Left ventricle myocardium inferior (tissue), 1 donor: ENCODE measurements at places on chromosomes 2 and 18. TPM values are rescaled to one million over a fixed set of nuclear protein-coding genes. Genes with fewer than 3 reads are reported as not detected.

The TUBB8B gene
- total RNA-seq: not detected

The FBLN7 gene
- 0.60 TPM for total RNA-seq

The CD207 gene
- not detected for total RNA-seq

The TMEM214 gene
- total RNA-seq: 31.4 TPM

The GREB1L gene
- total RNA-seq: 12.3 TPM

The GKN2 gene
- total RNA-seq: not detected

The TET3 gene
- 2.3 TPM for total RNA-seq

The ANKRD29 gene
- 9.2 TPM for total RNA-seq

The CPS1 gene
- total RNA-seq: 4.9 TPM

The MYO5B gene
- 0.44 TPM for total RNA-seq

The MEP1B gene
- not detected for total RNA-seq

The SLC9A2 gene
- 0.25 TPM for total RNA-seq

The UGT1A8 gene
- not detected for total RNA-seq

The CABYR gene
- total RNA-seq: not detected

DNA sequence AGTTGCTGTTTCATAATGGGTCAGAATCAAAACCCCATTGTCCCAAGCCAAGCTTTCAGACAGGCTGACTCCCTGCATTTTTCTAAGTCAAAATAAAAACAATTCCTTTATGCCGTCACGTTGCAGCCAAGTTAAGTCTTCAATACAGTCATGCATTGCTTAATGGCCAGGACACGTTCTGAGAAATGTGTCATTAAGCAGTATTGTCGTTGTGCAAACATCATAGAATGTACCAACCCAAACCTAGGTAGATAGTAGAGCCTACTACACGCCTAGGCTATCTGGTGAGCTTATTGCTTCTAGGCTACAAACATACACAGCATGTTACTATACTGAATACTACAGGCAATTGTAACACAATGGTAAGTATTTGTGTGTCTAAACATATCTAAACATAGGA is 160.4 kb upstream of the FOSL2 start:
- no peaks in the 10 kb centered on the region for H3K27me3 ChIP-seq
- DNase-seq: no peak
- H3K4me1 ChIP-seq: peaks cover 28% of the 10 kb centered on the region
- no peaks in the 10 kb centered on the region for H3K36me3 ChIP-seq
- no peak overlapping the region for H3K27ac ChIP-seq
- no peak overlapping the region for H3K4me3 ChIP-seq

- DNase-seq: no peak
- H3K4me1 ChIP-seq: no peaks in the 10 kb centered on the region
- H3K27ac ChIP-seq: no peak overlapping the region
- no peak overlapping the region for H3K4me3 ChIP-seq
Measured at GRCh38 chr2:2707206-2707991, 376.3 kb upstream of the MYT1L start.

- no peak overlapping the region for H3K27ac ChIP-seq
- no peak for DNase-seq
- H3K27me3 ChIP-seq: peaks cover 10% of the 10 kb centered on the region
- H3K4me1 ChIP-seq: no peaks in the 10 kb centered on the region
Measured at GRCh38 chr2:171173087-171173486, 12.4 kb upstream of the TLK1 start.

DNA sequence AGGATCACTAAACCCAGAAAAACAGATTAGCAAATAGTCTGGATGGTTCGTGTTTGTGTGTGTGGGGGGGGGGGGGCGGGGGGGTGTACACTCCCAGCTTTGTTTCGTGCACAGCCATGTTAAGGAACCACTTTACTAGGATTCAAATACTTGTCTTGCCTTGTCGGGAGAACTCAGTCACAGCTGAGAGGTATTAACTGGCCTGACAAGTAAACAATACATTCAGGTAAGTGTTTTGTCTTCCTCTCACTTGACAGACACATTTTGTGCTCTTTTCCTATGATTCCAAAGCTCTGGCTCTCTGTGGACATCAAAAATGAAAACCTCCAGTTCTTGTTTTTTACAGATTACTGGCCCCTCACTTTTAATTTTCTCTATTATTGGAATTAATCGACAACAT is 173.5 kb downstream of the LRP1B start:
- no peak overlapping the region for H3K4me3 ChIP-seq

GRCh38 chr18:49030692-49031443 is 80.1 kb upstream of the SMAD7 start:
- no peaks in the 10 kb centered on the region for H3K36me3 ChIP-seq
- no peaks in the 10 kb centered on the region for H3K4me1 ChIP-seq
- H3K27me3 ChIP-seq: no peaks in the 10 kb centered on the region
- no peak for DNase-seq

DNA sequence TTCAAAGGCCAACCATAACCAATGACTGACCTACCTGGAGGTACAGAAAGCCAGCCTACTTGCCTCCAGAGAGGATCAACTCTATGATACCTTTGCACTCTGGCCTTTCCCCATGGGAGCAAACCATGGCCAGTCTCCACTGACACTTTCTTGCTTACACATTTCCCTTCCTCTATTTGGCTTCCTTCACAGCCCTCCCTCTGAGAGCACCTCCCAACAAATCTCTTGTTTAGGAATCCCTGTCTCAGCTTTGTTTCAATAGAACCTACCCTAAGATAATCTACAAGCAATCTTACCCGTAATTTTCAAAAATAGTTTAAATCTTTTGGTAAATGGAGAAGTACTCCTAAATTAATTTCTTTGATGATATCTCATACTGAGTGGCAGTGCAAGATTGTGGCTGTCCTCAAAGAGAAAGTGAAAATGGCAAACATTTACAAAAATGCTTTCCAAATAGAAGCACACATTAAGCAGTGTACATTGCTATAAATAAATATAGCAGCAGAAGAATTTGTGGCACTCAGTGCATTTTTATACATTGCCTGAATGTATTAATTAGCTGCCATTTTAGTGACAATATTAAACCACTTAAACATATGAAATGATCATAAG is 140.6 kb downstream of the CCDC148 start:
- no peak overlapping the region for H3K27ac ChIP-seq
- no peaks in the 10 kb centered on the region for H3K4me1 ChIP-seq
- H3K27me3 ChIP-seq: no peaks in the 10 kb centered on the region
- H3K36me3 ChIP-seq: no peaks in the 10 kb centered on the region
- H3K4me3 ChIP-seq: no peak overlapping the region
- no peak for DNase-seq

- DNase-seq: no peak
Measured at GRCh38 chr2:207766697-207767460, 2.8 kb downstream of the FZD5 start.

DNA sequence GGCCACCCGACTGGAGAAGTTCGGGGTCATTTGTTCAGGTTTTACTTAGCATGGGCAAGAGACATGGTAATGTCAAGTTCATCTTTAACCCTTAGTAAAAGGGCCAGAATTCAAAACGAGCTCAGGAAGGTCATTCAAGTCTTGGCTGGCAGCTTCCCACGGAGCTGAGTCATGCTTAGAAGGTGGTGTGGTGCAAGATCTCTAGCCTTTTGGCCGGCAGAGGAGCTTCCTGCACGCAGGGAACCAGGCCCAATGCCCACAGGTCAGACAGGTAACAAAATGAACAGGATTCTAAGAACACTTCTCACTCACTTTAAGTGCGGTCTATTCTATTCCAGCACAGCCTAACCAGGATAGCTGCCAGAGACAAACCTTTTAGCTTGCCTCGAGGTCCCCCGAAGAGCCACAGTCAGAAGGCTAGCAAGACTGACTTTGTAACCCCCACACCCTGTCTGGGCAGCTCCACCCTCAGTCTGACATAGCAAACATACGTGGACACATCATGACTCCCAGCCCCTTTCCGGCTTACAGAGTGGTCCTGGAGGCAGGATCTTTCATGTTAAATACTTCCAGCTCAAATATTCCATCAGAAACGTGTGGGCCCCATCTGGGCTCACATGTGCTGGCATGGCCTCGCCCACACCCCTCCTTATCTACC is 292.7 kb downstream of the BCL11A start:
- no peak for DNase-seq
- no peaks in the 10 kb centered on the region for H3K27me3 ChIP-seq
- no peaks in the 10 kb centered on the region for H3K36me3 ChIP-seq
- H3K4me3 ChIP-seq: no peak overlapping the region
- no peaks in the 10 kb centered on the region for H3K4me1 ChIP-seq

- H3K27me3 ChIP-seq: no peaks in the 10 kb centered on the region
- H3K27ac ChIP-seq: peak overlapping the region; percentile 33
- no peak for DNase-seq
- peaks cover 47% of the 10 kb centered on the region for H3K4me1 ChIP-seq
- peaks cover 40% of the 10 kb centered on the region for H3K36me3 ChIP-seq
Measured at GRCh38 chr2:29042561-29043075, 31.7 kb downstream of the PCARE start.

DNA sequence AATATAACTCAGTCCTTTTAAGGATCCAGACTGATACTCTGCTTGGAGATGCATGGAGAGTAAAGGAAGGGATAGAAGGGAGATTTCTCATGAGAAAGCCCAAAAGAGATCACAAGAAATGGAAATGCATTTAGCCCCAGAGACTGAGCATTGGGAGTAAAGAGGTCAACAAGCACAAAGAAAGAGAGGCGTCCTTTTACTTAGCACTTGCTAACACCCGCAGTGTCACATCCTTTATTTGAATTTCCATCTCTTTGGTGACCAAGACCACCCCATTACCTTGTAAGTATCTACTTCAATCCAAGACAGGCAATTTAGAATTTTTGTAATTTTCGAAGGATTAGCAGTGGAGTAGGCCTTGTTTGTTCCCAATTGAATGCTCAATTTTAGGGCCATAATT is 111.8 kb upstream of the DCC start:
- H3K36me3 ChIP-seq: no peaks in the 10 kb centered on the region
- no peaks in the 10 kb centered on the region for H3K4me1 ChIP-seq
- no peak for DNase-seq
- H3K4me3 ChIP-seq: no peak overlapping the region
- no peaks in the 10 kb centered on the region for H3K27me3 ChIP-seq

DNA sequence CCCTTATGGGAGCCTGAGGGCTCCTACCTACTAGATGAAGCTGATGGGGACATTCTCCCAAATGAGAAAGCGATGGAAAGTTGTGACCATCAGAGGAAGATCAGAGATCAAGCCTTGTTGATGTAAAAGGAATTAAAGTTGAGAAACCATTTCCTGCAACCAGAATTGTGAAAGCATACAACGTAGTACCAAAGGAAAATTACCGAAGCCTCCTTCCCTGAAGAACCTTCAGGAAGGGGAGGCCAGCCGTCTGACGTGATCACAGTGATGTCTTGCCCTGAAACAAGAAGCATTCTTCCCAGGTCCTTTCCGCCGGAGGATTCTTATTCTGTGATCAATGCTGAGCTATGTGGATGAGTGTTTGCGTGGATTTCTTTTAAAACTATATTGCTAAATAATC is 211.6 kb upstream of the TNP1 start:
- no peaks in the 10 kb centered on the region for H3K27me3 ChIP-seq
- no peak overlapping the region for H3K27ac ChIP-seq
- H3K36me3 ChIP-seq: no peaks in the 10 kb centered on the region
- DNase-seq: no peak
- H3K4me1 ChIP-seq: peaks cover 26% of the 10 kb centered on the region

DNA sequence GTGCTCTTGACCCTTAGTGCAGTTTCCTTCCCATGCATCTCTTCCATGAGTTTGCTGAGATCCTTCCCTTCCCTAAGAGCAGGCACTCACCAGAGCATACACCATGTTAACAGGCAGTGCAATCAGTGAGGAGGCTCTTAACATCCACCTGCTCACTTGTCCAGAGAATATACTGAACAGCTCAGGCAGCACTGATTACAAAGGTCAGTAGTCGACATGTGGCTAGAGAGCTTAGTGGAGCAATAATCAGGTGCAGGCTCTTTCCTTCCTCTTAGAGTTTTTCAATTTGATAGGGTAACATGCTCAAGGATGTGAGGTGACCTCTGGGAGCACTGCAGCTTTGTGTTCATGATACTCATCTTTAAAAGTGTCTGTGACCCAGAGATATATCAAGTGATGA is 144.1 kb upstream of the SETBP1 start:
- H3K27ac ChIP-seq: no peak overlapping the region
- H3K4me1 ChIP-seq: no peaks in the 10 kb centered on the region

DNA sequence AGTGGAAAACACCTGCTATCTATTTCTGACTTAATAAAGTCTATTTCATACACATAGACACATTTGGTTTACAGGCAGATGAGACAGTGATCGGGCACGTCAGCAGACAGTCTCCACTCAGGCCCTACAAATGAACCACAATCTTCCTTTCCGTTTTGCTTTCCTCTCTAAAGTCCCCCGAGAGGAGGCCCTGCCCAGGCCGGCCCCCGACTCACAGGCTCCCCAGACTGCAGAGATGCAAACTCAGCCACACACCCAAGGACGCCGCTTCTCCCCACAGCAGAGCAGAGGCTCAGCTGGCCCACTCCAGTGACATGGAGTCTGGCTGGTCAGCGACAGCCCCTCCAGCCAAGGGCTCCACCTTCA is 9.3 kb upstream of the MTERF4 start:
- no peaks in the 10 kb centered on the region for H3K4me1 ChIP-seq
- no peaks in the 10 kb centered on the region for H3K27me3 ChIP-seq
- no peak overlapping the region for H3K27ac ChIP-seq
- no peaks in the 10 kb centered on the region for H3K36me3 ChIP-seq
- H3K4me3 ChIP-seq: no peak overlapping the region
- no peak for DNase-seq

- peak; percentile 56 for DNase-seq
- H3K4me1 ChIP-seq: peaks cover 9% of the 10 kb centered on the region
- peaks cover 77% of the 10 kb centered on the region for H3K27me3 ChIP-seq
- H3K4me3 ChIP-seq: peak overlapping the region; percentile 51
- no peaks in the 10 kb centered on the region for H3K36me3 ChIP-seq
- no peak overlapping the region for H3K27ac ChIP-seq
Measured at GRCh38 chr2:126886211-126886915, 12.3 kb upstream of the TEX51 start.

DNA sequence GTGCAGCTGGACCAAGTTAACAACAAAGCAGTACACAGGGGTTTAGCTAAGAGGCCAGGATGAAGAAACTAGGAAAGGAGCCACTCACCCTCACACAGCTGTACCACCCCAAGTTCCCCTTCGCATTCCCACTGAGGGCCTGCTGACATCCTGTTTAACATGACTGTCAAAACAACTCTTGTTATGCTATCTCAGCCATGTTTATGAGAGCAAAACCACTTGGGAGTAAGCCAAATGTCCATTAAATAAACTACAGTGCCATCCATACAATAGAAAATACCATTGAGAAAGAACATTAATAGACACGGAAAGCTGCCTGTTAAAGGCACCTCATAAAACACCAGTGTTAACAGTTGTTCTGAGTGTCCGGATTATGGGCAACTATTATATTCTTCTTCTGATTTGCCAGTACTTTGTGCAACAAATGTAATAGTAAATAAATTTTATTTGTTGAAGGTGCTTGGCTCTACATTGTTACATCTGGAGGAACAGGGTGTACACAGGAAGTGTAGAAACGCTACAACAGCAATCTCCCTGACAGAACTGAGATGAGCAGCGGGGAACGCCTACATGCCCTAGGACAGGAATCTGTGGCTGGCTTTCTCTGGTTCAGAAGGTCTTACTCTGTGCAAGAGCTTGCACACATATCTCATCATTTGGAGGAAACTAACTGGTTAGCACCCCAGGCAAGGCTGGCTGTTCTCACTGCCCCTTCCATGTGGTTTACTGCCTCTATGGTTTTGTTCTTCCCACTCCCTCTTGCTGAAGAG is 85.6 kb downstream of the EHD3 start:
- H3K27ac ChIP-seq: peak overlapping the region; percentile 62
- no peak for DNase-seq
- peaks cover 50% of the 10 kb centered on the region for H3K4me1 ChIP-seq
- no peak overlapping the region for H3K4me3 ChIP-seq
- H3K36me3 ChIP-seq: no peaks in the 10 kb centered on the region
- no peaks in the 10 kb centered on the region for H3K27me3 ChIP-seq

- peaks cover 4% of the 10 kb centered on the region for H3K36me3 ChIP-seq
- no peak overlapping the region for H3K4me3 ChIP-seq
- no peak overlapping the region for H3K27ac ChIP-seq
- H3K4me1 ChIP-seq: no peaks in the 10 kb centered on the region
- DNase-seq: no peak
- H3K27me3 ChIP-seq: no peaks in the 10 kb centered on the region
Measured at GRCh38 chr2:44448860-44449527, 87.2 kb downstream of the CAMKMT start.
